ENCODE measurements at places on chromosomes 5 and 9.
A peak's percentile ranks its signal among the peaks of the same experiment; 100 is the strongest.

GRCh38 chr5:25568989-25569625, 924.3 kb upstream of the CDH10 start:
- DNase-seq = no peak

- DNase-seq = no peak
Measured at GRCh38 chr9:34579104-34579807, 10.3 kb downstream of the CNTFR start.

- no peak for DNase-seq
Measured at GRCh38 chr5:33968211-33969005, 16.1 kb downstream of the SLC45A2 start.

- no peak for DNase-seq
Measured at GRCh38 chr5:103360475-103360874, 101.9 kb downstream of the MACIR start.

- DNase-seq = no peak
Measured at GRCh38 chr9:21404146-21404545, 4.8 kb upstream of the IFNA8 start.

- DNase-seq = no peak
Measured at GRCh38 chr5:5726401-5726800, 303.9 kb downstream of the ICE1 start.

DNA sequence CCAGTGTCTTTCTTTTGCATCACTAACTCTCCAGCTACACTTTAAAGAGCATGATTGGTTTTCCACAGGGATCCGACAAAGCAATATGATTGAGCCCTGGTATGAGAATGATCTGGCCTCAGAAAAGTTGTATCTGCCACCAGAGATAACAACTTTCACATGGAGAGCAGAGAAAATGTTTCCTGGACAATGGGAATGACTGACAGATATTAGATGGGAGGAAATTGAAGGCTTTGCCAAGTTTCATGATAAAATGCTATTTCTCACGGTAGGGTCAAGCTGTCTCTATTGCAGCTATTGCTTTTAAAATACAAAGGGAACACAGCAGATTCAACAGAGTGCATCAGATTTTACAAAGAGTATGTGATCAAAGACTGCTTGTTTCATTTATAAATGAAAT, 56.4 kb upstream of the GLIS3 start:
- DNase-seq = no peak

- DNase-seq = no peak
Measured at GRCh38 chr5:180018347-180019060, 53.1 kb downstream of the RNF130 start.

DNA sequence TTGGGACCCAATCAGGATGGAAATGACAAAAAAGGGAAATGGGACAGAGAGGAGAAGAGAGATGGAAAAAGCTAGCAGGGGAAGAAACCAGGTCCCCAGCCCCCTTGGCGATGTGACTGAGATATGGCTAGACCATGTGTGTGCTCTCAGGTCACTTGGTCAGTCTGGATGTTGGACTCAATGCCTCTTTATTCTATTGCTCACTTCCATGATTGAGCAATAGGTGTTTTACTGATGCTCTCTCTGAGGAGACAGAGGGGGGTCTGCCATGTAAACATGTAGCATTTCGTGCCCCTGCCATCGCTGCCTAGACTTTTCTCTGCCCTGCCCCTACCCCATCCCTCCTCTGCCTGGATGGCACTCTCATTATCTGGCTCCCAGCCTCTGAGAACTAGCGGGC, 150.6 kb downstream of the DROSHA start:
- DNase-seq = no peak

- no peak for DNase-seq
Measured at GRCh38 chr5:98468188-98468869, 305.1 kb upstream of the RGMB start.

- no peak for DNase-seq
Measured at GRCh38 chr9:93810028-93810971, 144.9 kb downstream of the BARX1 start.

GRCh38 chr5:127577458-127577857, 60.0 kb downstream of the PRRC1 start:
- DNase-seq = no peak

DNA sequence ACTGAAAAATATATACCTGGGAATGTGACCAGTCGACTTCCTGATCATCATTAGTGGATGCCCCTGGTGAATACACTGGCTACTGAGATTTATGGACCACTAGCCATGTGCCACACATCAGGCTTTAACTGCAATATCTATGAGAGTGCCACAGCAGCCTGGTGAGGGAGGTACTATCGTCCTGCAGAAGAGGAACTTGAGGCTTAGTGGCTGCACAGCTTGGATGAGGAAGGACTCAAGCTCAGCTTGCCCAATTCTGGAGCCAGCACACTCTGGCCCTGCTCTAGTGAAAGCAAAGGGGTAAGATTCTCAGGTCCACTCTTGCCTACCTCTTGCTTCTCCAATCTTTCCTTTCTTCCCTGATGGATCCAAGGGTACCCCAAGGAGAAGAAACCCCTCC, 129.3 kb downstream of the ENTREP1 start:
- no peak for DNase-seq

- DNase-seq = no peak
Measured at GRCh38 chr5:39274398-39275085, 55.2 kb upstream of the FYB1 start.

DNA sequence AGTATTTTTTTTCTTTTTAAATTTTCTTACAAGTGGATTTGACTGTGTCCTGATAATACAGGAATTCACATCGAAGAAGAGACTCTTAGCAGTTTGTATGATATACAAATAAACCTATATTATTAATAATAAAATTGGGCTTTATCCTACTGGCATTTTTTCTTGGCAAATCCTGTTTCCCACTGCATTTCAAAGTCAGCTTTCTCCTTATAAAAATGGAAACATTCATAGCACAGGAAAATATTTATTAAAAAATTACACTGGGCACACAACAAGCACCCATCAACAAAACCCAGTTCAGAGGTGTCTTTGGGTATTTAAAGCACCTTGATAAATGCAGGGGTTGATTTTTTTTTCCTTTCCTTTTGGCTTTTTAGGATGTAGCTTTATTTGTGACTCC, 200.9 kb downstream of the MEF2C start:
- no peak for DNase-seq

- no peak for DNase-seq
Measured at GRCh38 chr5:133399247-133399891, 213.0 kb downstream of the FSTL4 start.

GRCh38 chr5:23014825-23015224, 161.7 kb upstream of the CDH12 start:
- DNase-seq = no peak

- no peak for DNase-seq
Measured at GRCh38 chr5:5116956-5117355, 23.2 kb upstream of the ADAMTS16 start.

DNA sequence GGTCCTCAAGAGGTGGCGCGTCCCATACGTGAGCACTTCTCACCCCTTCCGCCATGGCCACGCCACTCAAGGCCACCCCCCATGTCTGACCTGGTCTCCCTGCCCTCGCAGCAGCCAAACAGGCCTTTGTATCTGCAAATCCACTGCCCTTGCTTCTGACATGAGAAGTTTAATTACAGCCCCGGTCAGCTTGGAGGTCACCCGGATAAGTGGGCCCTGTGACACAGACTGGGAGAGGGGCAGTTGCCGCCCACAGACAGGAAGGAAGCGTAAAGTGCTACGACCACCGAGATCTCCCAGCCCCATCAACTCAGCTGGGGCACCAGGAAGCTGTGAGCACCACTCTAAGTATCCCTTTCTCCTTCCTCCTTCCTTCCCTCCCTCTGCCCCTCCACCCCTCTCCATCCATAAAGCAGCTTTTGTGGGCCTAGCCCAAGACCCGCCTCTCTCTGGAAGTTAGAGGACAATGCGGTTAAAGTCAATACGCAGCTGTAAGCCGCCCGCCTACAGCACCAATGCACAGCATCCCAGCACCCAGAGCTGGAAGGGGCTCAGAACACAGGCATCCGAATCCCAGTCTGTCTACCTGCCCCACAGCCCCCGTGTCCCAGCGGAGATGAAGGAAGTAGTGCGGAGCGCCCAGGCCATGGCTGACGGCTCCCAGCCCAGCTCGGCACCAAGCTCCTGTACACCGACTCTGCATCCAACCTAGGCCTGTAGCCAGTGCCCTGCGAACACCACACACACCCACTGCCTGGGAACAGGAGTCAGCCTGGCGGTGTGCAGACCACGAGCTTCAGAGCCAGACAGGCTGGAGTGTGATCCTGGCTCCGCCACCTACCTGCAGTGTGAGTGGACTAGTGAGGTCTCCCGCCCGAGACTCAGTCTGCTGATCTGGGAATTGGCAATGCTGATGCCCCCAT, 44.8 kb upstream of the RNF130 start:
- DNase-seq = no peak

GRCh38 chr5:83800201-83800600, 79.5 kb upstream of the HAPLN1 start:
- DNase-seq = no peak

- no peak for DNase-seq
Measured at GRCh38 chr5:53076014-53076583, 33.5 kb downstream of the MOCS2 start.

GRCh38 chr5:160030631-160031377, 21.9 kb downstream of the TTC1 start:
- no peak for DNase-seq

GRCh38 chr5:117793963-117794362, 1194.4 kb downstream of the DTWD2 start:
- DNase-seq = no peak

DNA sequence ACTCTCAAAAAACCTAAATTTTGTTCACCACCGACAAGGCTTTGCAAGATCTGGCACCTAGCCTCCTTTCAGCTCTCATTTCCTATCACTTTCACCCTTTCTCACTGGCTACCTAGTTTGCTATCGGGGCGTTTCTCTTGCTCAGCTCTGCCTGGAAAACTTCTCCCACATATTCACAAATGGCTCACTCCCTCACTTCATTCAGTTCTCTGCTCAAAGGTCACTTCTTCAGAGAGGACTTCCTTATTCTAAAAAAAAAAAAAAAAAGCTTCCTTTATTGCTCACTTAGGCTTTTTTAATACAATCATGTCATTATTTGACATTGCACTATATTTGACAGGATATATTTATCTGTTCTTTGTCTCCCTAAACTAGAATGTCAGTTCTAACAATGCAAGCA, 2.1 kb upstream of the SLC25A46 start:
- no peak for DNase-seq

DNA sequence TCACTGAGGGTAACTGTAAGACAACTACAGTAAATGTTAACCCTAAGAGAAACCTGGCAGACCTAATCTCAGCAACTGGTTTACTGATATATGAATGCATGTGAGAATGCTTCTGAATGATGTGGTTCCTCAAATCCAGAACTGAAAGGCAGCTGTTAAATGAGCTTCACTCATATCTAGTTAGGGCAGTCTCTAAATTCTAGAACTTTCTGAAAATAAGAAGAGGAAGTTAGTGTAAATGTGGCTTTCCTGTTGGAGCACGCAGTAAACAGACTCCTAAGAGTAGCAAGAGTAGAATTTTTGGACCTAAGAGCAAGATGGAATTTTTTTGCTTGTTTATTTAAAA, 117.9 kb upstream of the KCNN2 start:
- no peak for DNase-seq

- DNase-seq = no peak
Measured at GRCh38 chr5:65480306-65480865, 1.3 kb downstream of the ADAMTS6 start.

GRCh38 chr5:166382031-166382430, 1909.4 kb upstream of the WWC1 start:
- DNase-seq = no peak

GRCh38 chr5:54753034-54753433, 232.4 kb downstream of the ESM1 start:
- no peak for DNase-seq

GRCh38 chr9:130575514-130575913, 3.9 kb upstream of the FUBP3 start:
- no peak for DNase-seq

- peak; percentile 26 for DNase-seq
Measured at GRCh38 chr5:82225525-82226172, 52.5 kb downstream of the RPS23 start.

Measured in stimulated activated CD8-positive, alpha-beta memory T cell treated with anti-CD3 and anti-CD28 coated beads, Interleukin-4, amount 100 ng/mL, for 1 hour (primary cell).